ENCODE measurements at places on chromosomes 13 and 19. TPM values are rescaled to one million over a fixed set of nuclear protein-coding genes. Genes with fewer than 3 reads are reported as not detected.

The SHISA7 gene
- not detected for total RNA-seq

The ETHE1 gene
- total RNA-seq, result 137 TPM

The PSG2 gene
- not detected for total RNA-seq

The ZNF415 gene
- 1.3 TPM for total RNA-seq

The RNF225 gene
- not detected for total RNA-seq

The S1PR5 gene
- under 0.01 TPM for total RNA-seq

The KLK4 gene
- total RNA-seq, result not detected

The RDH8 gene
- total RNA-seq, result not detected

The ANKLE1 gene
- 0.44 TPM for total RNA-seq

The ZNF345 gene
- 6.3 TPM for total RNA-seq

The ZNF865 gene
- total RNA-seq, result 0.44 TPM

The SIGLEC5 gene
- not detected for total RNA-seq

The GRK1 gene
- total RNA-seq, result not detected

The NCAN gene
- not detected for total RNA-seq

The PCDH20 gene
- not detected for total RNA-seq

The IRGC gene
- not detected for total RNA-seq

The ZNF274 gene
- total RNA-seq, result 9.6 TPM

The TMC4 gene
- not detected for total RNA-seq

The C13orf42 gene
- not detected for total RNA-seq

The IRS2 gene
- 0.65 TPM for total RNA-seq

The ZIC2 gene
- under 0.01 TPM for total RNA-seq

The FIZ1 gene
- 1.5 TPM for total RNA-seq

The TRPC4 gene
- total RNA-seq, result under 0.01 TPM

The SIGLEC6 gene
- total RNA-seq, result not detected

Data from lung microvascular endothelial cell (primary cell).